ENCODE measurements at places on chromosomes 4 and X.

GRCh38 chr4:153018684-153019083 is 82.6 kb downstream of the FHDC1 start:
- DNase-seq = no peak

GRCh38 chr4:161647757-161648156 is 516.0 kb downstream of the FSTL5 start:
- DNase-seq = no peak

DNA sequence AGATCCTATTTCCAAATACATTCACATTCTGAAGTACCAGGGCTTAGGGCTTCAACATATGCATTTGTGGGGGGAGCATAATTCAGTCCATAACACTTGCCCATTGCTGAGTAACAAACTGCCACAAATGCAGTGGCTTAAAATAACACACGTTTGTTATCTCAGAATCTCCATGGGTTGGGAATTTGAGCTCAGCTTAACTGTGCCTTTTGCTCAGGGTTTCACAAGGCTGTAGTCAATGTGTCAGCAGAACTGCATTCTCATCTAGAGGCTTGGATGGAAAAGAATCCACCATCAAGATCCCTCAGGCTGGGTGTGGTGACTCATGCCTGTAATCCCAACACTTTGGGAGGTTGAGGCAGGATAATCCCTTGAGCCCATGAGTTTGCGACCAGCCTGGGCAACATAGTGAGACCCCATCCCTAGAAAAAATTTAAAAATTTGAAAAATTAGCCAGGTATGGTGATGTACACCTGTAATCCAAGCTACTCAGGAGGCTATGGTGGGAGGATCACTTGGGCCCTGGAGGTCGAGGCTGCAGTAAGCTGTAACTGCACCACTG is 25.8 kb upstream of the TBL1X start:
- no peak for DNase-seq

DNA sequence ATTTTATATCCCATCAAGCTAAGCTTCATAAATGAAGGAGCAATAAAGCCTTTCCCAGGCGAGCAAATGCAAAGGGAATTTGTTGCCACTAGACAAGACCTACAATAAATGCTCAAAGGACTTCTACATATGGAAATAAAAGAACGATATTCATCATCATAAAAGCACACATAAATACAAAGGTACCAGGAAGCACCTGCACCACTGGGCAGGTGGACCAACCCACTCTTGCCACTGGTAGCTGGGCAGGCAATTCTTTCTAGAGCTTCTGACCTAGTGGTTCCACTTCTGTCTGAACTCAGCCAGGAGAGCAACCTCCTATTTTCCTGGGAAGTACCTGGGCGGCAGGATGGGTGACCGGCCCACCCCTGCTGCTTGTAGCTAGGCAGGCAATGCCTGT is 237.2 kb upstream of the ITM2A start:
- DNase-seq = no peak

GRCh38 chr4:136893573-136893972 is 638.7 kb downstream of the PCDH18 start:
- DNase-seq = no peak
